BE2C (cell line): ENCODE measurements at places on chromosomes 11 and 22.

DNA sequence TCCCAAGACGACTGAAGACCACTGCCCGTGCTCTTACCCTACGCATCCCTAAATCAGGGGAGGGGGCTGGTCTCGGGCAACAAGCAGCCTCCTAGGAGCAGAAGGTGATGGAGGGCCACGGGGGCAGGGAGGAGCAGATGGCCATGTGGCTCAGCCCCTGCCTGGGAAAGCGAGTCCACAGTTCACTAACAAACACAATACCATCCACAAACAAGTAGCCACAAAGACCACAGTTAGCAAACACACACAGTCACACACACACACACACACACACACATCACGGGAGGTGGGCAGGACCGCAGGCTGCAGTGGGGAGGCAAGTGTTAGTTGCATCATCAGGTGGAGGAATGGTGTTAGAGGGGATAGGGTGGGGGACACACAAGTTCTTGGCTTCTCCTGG is 13.2 kb upstream of the FXYD2 start:
- DNase-seq: no peak

DNA sequence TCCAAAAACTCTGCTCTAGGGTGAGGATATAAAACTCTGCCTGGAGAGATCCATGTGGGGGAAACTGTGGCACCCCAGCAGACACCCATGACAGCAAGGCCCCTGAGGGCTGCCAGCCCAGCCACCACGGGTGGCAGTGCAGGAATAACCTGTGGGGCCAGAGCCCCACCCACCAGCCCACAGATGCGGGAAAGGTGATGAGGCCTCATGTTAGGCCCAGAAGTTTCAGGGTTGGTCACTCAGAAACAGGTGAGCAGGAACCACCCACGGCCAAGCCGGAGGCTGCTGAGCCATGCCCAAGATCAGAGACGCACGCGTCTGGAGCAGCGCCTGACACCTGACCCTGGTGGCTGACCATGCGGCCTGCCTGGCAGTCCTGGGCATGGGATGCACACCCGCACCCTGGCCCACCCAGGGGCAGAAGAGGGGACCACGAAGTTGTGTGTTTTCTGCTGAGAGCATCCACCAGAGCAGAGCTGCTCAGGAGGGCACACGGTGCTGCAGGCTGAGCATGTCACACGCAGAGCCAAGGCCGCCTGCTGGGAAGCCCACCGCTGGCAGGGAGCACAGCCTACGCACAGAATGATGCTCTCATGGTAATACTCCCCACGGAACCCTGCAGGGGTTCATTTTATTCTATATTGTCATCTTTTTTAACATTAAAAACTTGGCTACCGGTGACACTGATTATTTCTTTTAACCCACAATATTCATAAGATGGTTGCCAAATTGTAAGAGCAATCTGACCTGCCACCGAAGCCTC is 41.2 kb downstream of the DUSP8 start:
- DNase-seq: no peak

DNA sequence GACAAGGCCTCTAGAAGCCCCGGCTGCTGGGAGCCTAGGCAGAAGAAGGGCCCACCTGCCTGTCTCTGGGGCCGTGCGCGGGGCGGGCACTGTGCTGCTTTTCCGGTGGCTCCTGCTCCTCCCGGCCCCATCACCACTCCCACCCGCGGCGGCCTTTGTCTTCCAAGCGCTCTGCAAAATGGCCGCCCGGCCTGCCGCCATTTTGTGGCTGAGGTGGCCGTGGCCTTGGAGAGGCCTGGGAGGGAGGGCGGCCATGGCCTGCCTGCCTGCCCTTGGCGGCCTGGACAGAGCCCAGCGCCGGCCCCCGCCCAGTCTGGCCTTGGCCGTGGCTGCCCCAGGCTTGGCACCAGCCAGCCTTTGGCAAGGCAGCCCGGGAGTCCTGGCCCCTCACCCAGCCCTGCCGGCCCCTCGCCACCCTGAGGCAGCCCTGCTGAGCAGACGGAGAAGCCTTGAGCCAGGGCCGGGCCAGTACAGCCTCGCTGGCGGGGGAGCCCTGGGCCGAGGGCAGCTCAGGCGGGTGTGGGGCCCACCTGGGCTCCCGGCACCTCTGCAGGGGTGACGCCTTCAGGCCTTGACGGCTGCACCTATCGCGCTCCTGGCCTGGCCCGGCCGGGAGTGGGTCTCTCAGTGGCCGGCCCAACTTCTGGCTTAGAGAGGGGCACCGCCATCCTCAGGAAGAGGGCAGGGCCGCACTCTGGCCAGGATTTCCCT is 46.0 kb upstream of the PPARA start:
- peak; percentile 82 for DNase-seq

DNA sequence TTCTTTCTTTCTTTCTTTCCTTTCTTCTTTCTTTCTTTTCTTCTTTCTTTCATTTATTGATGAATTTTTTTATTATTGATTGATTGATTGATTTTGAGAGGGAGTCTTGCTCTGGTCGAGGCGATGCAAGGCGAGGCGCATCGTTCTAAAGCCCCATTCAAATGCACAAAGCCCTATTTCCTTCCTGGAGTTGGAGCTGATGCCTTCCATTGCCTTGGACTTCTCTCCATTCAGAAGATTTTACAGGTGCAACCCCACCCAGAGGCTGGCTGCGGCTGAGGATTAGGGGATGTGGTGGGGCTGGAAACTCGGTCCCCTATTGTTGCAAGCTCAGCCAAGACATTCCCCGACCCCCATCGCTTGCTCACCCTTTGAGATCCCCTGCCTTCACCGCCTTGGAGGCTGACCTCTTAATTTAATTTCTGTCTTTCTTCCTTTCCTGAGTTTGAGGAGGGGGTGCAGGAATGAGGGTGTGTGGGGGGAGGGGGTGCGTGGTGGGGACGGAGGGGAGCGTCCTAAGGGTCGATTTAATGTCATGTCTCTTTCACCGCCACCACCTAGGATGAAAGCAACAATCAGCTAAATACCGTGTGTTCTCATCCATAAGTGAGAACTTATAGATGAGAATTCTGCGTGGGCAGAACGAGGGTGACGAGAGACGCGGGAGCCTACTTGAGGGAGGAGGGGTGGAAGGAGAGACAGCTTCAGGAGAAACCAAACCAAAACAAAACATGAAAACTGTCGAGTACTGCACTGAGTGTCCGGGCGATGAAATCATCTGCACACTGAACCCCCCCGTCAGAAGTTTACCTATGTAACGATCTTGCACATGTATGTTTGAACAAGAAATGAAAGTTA is 3913.9 kb upstream of the OR11H1 start:
- no peak for DNase-seq

GRCh38 chr22:24423519-24424000 is 3.8 kb upstream of the ADORA2A start:
- DNase-seq: no peak

- no peak for DNase-seq
These were observed 1007.0 kb downstream of the BRD1 start for GRCh38 chr22:48820481-48821345.

GRCh38 chr22:42288791-42289190 is 18.3 kb upstream of the TCF20 start:
- DNase-seq: no peak

DNA sequence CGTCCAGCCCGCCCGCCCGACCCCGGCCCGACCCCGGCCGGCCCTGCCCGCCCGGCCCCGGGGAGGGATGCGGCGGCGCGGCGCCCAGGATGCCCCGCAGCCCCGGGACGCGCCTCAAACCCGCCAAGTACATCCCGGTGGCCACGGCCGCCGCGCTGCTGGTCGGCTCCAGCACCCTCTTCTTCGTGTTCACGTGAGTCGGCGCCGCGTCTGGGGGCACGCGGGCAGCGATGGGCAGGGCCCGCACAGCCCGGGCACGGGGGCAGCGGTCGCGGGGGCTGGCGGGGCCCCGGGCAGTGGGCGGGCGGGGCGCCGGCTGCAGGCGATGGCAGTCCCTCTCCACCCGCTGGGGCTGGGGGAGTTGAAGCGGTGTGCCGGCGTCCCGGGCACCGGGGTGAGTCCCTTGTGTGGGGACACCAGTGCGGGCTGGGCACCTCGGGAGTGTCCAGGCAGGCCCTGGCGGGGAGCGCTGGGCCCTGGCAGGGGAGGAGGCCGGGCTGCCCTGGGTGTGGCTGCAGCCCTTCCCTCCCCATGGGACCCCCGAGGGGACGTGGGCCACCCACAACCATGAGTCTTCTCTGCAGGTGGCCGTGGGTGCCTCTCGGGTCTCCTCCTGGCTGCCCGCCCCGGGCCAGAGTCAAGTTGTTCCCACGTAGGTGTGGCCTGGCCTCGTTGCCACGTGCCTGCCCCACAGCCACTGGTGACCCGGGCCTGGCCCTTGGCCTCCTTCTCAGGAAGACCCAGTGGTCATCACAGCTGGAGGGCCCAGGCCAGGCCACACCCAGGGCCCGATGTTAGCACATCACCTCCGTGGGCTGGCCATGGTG is 468 bp downstream of the ZDHHC8 start:
- DNase-seq: no peak

DNA sequence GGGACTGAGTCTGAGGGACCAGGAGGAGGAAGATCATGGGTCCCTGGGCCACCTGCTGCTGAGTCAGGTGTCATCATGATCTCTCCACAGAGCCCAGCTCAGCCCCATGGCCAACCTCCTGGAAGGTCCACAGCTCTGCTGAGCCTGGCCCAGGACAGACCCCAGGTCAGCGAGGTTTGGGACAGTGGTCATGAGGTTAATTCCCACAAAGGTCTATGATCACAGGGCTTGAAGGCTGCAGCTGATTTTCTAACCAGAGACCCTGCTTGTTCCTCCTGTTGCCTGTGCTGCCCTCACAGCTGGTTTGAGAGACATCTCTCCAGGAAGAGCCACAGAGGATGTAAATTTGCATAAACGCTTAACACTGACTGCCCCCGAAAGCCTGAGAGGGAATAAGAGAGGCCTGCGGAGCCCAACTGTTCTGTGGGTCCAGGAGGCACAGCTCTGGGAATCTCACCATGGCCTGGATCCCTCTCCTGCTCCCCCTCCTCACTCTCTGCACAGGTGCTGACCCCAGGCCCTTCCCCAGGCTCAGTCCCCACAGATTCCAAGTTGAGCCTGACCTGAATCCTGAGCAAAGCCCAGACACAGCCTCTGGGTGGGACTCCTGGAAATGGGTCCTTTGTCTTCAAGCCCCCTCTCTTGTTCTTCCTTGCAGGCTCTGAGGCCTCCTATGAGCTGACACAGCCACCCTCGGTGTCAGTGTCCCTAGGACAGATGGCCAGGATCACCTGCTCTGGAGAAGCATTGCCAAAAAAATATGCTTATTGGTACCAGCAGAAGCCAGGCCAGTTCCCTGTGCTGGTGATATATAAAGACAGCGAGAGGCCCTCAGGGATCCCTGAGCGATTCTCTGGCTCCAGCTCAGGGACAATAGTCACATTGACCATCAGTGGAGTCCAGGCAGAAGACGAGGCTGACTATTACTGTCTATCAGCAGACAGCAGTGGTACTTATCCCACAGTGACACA is 102.8 kb downstream of the GGTLC2 start:
- DNase-seq: no peak

DNA sequence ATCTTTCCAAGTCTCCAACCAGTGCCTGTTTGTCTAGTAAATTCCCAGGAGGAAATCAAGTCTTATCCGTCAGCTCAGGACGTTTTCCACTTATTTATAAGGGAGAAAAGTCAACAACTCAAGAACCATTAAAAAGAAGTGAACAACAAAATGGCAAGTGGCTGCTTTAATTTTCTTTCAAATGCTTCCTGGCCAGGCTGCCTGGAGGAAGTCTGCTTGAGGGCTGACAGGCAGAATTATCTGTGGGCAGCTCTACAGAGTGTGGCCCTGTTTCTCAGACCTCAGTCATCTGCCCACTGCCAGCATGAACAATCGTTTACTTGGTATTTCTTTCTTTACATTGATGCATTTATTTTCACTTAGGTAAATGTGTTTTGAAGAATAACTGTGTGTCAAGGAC is 281.9 kb upstream of the ISX start:
- DNase-seq: no peak

- no peak for DNase-seq
These were observed 5.0 kb downstream of the CDCA5 start for GRCh38 chr11:65078786-65079342.

GRCh38 chr11:16346975-16347374 is 9.4 kb downstream of the SOX6 start:
- no peak for DNase-seq

DNA sequence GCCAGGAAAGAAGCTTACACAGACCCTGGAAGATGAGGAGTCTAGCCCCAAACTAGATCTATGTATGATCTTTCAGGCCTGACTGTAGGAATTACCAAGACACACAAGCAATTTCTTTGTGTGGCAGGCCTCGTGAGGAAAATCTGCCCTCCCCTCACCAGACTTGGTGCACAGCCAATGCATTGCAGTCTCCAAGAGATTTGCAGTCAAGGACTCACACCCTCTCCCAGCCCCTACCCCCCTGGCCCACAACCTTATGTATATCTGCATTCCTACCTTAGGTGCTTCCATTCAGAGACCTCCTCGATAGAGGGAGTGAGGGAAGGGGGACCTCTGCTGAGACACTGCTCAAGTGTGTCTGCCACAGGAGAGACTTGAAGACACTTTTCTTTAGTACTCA is 9.8 kb downstream of the OR8B12 start:
- DNase-seq: no peak

DNA sequence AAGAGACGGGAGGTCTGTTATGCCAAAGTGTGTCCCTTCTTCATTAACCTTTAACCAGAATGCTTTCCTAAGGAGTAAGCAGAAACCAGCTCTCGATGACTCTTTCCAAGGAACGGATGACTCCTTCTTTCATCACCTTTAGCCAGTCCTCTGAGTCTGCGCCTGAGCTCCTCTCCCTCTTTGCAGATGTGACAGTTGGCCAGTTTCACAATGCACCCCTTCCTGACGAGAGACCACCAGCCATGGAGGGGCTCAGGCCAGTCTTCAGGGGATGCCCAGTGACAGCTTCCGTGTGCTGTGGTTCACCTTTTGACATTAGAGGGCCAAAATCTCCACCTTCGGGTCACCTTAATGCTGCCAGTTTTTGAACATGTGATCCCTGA is 826.1 kb downstream of the TBC1D22A start:
- no peak for DNase-seq

- DNase-seq: no peak
These were observed 132.9 kb upstream of the BLID start for GRCh38 chr11:122248939-122249338.

GRCh38 chr11:112599265-112599664 is 338.6 kb upstream of the PLET1 start:
- DNase-seq: no peak

DNA sequence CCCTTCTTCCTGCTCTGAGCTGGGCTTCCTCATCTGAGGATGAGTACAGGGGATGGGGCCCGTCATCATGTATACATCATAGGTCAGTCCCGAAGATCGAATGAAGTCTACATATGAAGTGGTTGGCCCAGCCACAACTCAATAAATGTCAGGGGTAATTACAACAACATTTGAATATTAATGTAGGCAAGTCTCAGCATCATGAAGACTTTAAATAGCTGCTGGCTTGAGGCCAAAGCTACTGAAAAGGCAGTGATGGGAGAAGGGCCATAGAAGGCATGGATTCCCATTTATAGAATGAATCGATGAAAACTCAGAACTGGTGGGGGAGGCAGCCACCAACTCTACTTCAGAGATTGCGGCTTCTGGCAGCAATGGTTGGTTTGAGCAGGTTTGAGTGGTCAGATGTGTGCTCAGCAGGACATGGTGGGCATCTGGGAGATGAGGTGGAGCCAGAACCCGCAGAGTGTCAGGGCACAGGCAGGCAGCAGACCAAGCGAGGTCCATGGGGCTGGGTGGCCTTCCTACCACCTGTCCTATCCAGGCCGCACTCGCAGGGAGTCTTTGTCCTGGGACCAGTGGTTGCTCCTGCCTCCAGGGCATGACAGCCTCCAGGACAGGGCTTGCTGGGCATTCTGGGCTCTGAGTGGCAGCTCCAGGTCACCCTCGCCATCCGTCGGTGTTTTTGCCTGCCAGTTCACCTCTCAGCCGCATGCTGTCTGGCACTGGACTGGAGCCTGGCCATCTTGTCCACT is 919.1 kb downstream of the TBC1D22A start:
- DNase-seq: no peak
